ENCODE measurements at places on chromosomes 11 and 22. TPM values are rescaled to one million over a fixed set of nuclear protein-coding genes. Genes with fewer than 3 reads are reported as not detected.

GRCh38 chr11:76336597-76336996 is 44.3 kb downstream of the THAP12 start:
- no peak for DNase-seq

DNA sequence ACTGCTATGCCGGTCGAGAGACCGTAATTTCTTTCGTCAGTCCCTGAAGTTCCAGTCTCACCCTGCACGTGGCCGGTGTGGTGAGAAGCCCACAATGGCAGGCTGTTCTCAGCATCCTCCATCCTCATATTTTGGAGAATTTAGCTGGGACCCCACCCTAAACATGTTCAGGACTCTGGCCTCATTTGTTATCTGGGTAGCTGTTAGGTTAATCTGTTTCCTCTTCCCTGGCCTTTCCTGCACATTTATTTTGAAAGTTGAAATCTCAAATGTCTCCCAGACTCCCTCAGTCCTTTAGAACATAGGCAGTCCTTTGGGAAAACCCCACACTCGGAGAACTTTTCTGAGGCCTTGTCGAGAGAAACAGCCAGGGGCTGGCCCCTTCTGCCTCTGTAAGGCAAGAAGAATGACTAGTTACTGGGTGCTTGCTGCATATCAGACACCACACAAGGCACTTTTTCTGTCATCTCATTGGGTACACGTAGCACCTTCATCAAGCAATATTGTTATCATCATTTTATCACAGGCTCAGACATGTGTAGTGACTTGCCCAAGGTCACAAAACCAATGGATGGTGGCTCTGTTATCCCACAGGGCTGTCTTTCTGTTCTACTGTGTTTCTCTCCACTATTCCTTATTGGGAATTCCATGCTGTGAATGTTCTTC is 109.3 kb upstream of the CRYBB3 start:
- no peak for DNase-seq

DNA sequence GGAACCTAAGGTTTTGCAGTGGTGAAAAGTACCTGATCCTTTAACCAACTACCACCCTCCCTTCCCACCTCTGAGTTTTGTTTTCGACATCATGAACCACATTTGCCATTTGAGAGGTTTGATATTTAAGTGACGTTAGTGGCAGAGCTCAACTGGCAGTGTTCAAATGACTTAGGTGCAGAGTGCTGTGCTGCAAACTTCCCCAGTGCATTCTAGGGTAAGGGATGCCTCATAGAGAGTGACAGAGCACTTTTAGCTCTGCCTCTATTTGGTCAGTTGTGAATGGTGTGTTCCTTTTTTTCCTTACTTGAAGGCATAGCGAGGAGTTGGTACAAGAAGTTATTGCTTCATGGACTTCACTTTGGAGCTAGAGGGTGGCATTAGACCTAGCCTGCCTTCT is 9.4 kb downstream of the BMAL1 start:
- DNase-seq: no peak

- no peak for DNase-seq
These were observed 401.3 kb upstream of the CADM1 start for GRCh38 chr11:115905341-115906000.

GRCh38 chr22:26990503-26991189 is 333.3 kb downstream of the MIAT start:
- no peak for DNase-seq

GRCh38 chr11:27688076-27688475 is 12.2 kb downstream of the BDNF start:
- no peak for DNase-seq

GRCh38 chr11:37264060-37264459 is 666.0 kb upstream of the RAG2 start:
- no peak for DNase-seq

GRCh38 chr11:58647141-58647699 is 24.8 kb downstream of the CNTF start:
- no peak for DNase-seq

GRCh38 chr11:113989381-113989780 is 14.5 kb downstream of the HTR3A start:
- DNase-seq: no peak

GRCh38 chr11:134244593-134244992 is 8.6 kb downstream of the THYN1 start:
- DNase-seq: no peak

DNA sequence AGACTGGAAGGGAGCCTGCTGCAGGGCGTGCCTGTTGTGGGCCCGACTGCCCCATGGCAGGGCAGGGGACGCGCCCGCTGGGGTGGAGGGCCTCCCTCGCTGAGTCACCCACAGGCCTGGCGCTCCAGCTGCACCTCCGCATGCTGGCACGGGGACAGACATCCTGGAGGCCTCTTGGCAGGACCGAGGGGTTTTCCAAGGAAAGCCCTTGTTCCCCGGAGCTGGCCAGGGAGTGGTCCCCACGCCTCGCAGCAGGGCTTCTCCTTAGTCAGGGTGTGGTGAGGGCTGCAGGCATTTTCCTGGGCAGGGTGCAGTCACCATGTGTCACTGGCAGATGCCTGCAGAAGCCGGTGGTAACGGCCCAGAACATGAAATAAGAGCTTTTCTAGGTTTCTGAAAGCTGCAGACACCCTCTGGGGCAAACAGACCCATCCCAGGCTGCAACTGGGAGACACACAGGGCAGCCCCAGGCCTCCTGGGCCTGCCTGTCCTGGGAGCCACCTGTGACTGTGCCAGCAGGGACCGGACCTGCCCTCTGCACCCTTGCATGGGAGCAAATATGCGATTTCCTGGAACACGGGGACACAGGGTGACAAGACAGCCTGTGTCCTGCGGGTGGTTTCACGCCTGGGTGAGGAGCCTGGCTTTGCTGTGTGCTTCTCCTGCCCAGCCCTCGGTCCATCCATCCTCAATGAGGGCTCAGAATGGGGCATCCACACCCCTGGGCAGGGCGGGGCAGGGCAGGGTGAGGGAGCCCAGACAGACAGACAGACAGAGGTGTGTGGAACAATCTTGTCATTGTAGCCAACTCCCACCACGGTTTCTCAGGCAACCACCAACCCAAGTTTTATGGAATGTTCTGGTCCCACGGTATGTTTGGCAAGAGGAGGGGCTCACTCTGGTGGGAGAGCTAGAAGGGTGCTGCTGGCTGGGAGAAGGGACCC is 43.2 kb upstream of the FADD start:
- DNase-seq: peak; percentile 92

The PKP3 gene
- polyA plus RNA-seq: 0.05 TPM

The AGBL2 gene
- polyA plus RNA-seq: not detected

The FREY1 gene
- not detected for polyA plus RNA-seq

The PAMR1 gene
- polyA plus RNA-seq: 2.0 TPM

The SLC43A3 gene
- polyA plus RNA-seq: 30.4 TPM

The HTR3A gene
- 0.20 TPM for polyA plus RNA-seq

The DRD4 gene
- 3.4 TPM for polyA plus RNA-seq

Measured in aorta (tissue), 5 donors.